SW 1271 (cell line): ENCODE measurements at places on chromosomes 4 and X.

DNA sequence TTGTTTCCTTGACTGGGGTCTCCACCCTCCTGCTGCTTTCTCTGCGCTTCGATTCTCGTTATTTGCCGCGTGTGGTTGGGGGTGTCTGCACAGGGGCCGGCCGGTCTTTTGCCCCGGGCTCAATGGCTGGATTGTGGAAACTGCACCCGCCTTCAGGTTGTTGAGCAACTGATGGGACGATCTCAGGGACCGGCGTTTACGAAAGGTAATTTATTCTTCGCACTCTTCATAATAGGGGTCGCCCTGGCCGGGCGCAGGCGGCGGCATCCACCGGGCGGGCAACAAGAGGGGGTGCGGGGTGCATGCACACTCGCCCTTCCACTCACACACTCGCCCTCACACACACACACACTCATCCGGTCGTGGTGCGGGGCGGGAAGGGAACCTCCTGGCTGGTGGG is 1.4 kb downstream of the ADGRL3 start:
- DNase-seq = no peak

DNA sequence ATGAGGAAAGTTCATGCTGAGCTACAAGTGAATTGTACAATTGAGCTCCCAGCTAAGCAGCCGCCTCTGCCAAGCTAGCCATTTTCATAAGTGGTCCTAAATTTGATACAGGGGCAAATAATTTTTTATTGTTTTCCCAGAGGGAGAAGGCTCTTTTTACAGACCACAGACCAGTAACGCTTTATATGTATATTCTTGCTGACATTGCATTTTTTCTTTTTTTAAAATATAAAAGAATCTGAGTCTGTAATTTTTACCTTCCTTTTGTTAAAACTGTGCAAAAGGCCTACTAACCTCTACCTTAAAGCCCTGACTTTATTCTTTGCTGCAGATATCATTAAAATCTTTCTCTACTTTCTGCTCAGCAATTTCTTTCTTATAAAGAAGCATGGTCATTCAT is 501.2 kb upstream of the INTU start:
- DNase-seq = no peak

GRCh38 chr4:36163198-36163597 is 81.1 kb downstream of the ARAP2 start:
- DNase-seq = no peak

DNA sequence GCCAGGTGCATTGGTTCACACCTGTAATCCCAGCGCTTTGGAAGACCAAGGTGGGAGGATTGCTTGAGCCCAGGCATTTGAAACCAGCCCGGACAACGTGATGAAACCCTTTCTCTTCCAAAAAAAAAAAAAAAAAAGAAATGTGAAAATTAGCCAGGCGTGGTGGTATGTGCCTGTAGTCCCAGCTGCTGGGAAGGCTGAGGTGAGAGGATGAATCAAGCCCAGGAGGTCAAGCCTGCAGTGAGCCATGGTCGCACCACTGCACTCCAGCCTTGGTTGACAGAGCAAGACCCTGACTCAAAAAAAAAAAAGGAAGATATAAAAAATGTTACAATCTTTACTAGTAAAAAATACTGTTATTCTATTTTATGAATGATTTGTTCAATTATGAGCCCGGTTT is 5.9 kb downstream of the FAM199X start:
- no peak for DNase-seq
